ENCODE measurements at places on chromosomes 1 and 21.

DNA sequence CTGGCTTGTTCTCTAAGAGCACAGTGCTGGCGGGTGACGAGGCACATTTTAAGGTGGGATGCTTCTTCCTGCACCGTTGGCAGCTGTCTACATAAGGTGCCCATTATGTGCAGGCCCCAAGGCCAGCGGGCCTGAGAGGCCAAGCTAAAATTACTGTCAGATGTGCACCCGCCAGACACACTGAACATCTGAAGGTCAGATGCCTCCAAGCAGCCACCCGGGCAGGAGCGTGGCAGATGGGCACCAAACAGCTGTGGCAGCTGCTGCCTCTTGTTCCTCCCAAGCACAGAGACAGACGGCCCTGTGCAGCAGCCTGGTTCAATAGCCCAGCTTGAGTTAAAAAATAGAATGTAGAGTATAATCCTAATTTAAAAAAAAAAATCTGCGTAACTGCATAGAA lies 211.9 kb upstream of the EDN2 start:
- DNase-seq, result no peak

DNA sequence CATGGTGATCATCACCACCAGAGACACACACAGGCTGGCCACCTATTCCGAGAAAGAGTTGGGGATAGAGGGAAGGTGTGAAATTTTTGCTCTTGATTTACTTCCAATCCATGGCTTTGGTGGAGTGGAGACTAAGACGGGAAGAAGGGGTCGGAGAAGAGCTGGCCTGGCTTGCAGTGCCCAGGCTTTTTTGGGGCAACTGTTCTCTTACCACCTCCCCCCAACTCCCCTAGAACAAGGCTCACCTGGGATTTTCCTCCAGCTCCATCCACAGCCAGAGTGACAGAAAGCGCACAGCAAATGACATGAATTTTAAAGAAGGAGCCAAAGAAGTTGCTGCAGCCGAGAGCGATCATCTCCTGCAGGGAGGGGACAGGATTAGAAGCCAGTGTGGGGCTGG lies 16.0 kb downstream of the SLC26A9 start:
- DNase-seq, result no peak

GRCh38 chr1:208665936-208666335 lies 421.8 kb upstream of the PLXNA2 start:
- DNase-seq, result no peak

GRCh38 chr21:32800056-32800455 lies 28.5 kb upstream of the PAXBP1 start:
- DNase-seq, result no peak

- no peak for DNase-seq
Observed at GRCh38 chr1:10626791-10627410, 152.2 kb downstream of the PEX14 start.

DNA sequence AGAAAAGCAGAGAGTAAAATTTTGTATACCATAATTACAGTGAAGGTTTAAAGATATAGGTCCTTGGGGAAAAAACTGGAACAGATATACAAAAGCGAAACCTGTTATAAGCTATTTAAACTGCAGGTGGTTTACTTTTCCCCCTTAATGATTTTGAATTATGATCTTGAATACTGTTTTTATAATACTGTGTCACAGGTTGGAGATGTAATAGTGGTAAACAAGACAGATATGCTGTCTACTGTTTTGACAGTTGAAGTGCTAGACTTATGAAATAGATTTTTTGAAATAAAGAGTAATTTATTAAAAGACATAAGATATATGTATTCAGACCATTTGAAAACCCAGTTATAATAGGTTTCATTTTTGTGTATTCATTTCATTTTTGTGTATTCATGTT lies 129.4 kb downstream of the CD247 start:
- DNase-seq, result no peak

- no peak for DNase-seq
Observed at GRCh38 chr1:203818399-203818798, 23.0 kb downstream of the ZBED6 start.

DNA sequence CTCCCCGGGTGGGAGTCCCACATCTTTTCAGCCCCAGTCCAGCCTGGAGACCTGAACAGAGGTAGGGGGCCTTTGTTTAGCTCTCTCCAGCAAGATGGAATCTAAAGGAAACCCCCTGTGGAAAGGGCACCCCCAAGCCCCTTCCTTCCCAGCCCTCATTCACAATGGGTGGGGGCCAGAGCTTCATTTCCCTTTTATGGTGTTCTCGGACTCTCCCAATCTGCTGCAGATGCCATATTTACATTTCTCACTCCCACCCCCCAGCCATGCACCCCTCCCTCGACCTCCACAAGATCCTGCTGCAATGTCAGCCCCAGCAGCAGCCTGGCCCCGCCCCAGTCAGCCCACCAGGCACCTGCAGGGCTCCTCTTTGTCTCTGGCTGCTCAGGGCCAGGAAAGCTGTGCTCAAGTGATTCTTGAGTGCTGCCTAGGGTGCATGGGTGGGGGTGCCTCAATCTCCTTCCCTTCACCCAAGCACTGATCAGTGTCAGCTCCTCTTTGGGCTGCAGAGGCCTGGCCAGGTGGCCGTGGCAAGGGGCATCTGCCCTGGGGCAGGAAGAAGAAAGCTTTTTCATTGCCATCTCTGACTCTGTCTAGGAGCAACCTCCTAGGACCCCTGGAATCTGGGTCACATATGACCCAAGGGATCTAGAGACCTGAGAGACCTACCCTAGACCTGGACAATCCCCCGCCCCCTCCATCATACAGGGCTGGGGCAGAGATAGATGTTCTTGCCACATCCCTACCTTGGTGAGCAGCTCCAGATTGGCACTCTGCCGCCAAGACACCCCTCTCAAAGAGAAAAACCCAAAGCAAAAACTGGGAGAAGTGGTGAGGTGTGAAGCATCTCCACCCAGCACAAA lies 1.7 kb downstream of the KIF21B start:
- no peak for DNase-seq

DNA sequence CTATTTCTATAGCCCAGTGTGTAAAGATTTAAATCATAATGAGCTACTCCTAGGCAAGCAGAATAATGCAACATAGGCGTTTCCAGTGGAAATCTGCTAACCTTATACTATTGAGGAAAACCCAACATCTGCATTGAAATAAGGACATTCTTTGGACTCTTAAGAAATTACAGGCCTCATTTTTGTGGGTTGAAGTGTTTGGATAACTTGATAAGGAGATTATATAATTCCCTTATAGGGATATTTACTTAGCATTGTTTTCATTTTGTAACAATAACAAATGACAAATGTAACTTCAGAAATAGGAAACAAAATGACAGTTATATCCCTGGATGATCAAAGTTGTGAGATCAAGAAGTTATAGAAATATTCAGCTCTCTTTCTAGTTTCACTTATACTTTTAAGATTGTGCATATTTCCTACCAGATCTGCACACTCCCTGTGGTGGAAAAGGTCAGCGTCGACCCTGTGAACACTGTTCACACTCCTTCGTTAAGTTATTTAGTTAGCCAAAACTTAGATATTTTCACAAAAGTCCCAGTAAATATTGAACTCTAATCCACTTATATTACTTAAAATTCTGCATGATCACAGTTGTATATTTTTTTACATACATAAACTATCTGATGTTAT lies 284.4 kb upstream of the C1orf105 start:
- DNase-seq, result no peak

GRCh38 chr1:185062710-185063370 lies 17.5 kb downstream of the RNF2 start:
- DNase-seq, result no peak

DNA sequence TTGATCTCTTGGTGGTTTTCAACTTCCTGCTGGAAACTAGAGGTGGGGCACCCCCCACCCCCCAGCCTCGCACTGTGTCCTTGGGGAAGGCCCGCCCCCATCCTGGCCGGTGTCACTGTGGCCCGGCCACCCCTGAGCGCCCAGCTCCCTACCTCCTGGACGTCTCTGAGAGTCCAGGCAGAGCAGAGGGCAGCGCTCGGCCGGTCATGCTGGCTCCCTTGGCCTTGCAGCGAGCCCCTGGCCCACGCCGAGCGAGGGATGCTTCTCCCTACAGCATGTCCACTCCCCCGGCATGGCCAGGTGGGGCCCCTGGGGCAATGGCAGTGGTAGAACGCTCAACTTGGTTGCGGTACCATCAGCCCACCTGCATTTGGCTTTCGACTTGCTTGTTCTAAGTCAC lies 28.7 kb upstream of the TRAPPC10 start:
- DNase-seq, result no peak

DNA sequence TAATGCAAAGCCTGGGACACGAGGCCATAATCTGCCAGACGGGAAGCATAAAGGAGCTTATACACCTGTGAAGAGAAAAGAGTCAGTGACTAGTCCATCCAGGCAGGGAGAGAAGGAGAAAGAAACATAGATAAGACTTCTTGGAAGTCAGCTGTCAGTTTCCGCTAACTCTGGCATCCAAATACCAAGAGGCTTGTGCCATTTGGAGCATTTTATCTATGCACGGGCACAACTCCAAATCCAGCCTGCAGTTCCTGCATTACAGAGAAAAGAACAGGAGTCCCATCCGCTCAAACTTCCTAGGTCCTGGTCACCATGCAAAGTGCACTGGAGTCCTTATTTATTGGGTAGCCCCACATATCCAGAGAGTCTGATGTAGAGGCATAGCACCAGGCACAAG lies 27.9 kb downstream of the SEC16B start:
- DNase-seq, result no peak

DNA sequence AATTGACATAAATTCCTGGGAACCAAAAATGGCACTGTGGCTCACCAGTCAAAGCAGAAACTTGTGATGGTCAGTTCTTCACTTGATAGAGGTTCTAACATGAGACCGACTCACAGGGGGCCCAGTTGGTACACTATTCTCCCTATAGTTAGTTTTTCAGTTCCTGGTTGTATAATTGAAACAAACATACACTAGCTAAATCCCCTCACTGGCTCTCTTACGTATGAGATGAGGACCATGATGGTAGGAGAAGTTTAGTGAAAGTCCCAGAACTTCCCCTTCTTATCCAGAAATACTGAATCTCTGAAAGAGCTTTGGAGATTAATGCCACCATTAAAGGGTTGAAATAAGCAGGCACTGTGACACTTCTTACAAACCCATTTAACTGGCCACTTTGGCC lies 2.8 kb upstream of the S100B start:
- DNase-seq, result no peak

- DNase-seq, result no peak
Observed at GRCh38 chr1:68141071-68142021, 90.9 kb upstream of the DIRAS3 start.

DNA sequence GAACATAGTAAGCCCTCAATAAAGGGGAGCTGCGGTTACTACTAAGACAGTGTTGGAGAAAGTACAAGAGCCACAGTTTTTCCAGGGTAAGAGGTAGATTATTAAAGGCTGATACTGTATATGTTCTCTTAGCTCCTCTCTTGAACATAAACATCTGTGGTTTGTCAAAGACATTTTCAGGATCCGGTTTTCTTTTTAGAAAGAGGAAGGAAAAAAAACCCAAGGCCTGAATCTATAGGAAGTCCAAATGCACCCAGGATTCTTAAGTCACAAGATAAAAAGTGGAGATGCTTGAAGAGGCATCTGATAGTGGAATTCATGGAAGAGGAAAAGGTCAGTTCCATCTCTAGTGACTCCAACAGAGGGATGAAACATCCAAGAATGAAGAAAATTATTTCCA lies 24.6 kb upstream of the SLC45A3 start:
- DNase-seq, result no peak

- no peak for DNase-seq
Observed at GRCh38 chr1:74083128-74083527, 114.8 kb downstream of the LRRIQ3 start.

- no peak for DNase-seq
Observed at GRCh38 chr1:43947874-43948437, 1.2 kb downstream of the IPO13 start.

DNA sequence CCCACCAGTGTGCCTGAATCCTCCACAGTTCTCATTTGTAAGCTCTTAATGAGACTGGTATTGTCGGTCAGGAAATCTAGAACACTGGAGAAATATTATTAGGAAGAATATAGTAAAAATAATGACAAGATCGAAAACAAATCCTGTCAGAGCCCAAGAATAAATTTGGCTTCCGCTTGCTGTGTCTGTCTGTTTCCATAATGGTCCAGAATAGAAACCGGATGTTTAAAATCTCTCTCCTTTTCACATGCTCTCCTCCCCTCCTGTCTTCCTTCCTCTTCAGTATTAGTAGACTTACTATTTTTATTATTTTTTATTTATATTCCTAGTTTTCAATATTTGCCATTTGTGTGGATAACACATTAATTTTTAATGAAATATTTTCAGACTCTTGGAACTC lies 187.7 kb downstream of the SDCCAG8 start:
- no peak for DNase-seq

- no peak for DNase-seq
Observed at GRCh38 chr1:12161324-12161661, 5.5 kb upstream of the TNFRSF1B start.

GRCh38 chr1:51316113-51316845 lies 14.1 kb downstream of the TTC39A start:
- DNase-seq, result peak; percentile 16

DNA sequence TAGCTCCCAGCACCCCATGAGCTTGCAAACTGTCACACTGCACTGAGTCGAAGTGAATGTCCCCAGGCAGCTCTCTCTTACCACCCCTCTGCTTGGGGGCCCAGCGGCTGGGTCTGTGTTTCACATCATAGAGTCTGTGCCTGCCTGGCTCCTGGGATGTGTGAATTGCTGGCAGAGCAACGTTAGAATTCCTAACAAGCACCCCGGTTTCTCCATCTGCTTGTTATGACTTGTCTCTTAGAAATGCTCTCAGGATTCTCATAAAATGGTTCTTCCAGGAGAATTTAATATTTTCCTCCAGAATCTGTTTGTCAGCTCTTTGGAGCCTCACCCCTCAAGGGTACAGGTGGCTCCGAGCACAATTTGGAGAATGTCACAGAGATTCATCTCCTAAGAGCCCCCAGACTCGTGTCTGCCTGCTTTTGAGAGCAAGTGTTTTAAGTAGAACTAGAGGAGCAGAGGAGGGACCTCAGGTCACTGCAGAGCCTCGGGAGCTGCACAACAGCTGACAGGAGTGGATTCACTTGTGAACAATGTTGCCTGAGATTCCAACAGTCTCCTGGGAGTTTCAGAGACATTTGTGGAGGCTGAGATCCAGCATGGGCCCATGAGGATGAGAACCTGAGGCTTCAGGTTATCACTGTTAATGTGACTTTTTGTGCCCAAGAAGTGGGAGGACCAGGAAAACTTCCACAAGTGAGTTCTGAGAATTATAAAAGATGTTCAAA lies 131.5 kb downstream of the KCNJ6 start:
- no peak for DNase-seq

GRCh38 chr1:205335692-205336091 lies 14.1 kb upstream of the NUAK2 start:
- peak; percentile 74 for DNase-seq

DNA sequence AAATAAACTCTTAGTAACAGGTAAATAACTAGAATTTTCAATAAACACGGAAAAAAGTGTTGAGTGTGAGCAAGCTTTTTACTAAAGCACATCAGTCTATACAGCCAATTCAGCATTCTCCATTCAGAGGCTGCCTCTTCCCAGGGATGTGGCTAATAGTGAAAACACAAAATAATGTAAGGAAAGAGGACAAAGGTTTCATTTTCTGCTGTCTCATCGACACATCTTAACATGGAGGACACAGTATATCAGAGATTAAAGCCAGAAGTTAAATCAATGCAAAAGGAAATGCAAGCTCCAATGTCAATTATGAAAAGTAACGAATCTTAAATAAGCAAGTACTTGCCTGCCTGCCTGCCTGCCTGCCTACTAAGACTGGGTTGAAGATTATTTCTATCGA lies 43.2 kb downstream of the LUZP1 start:
- no peak for DNase-seq
